ENCODE measurements at places on chromosomes 1 and 21.

DNA sequence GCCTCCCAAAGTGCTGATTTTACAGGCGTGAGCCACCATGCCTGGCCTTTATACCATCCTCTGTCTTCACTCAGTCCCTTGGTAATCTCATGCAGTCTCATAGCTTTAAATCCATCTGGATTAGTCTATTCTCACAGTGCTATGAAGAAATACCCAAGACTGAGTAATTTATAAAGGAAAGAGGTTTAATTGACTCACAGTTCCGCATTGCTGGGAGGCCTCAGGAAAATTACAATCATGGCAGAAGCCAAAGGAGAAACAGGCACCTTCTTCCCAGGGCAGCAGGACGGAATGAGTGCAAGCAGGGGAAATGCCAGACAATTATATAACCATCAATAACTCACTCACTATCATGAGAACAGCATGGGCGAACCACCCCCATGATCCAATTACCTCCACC lies 49.1 kb upstream of the CPLANE2 start:
- DNase-seq = no peak

DNA sequence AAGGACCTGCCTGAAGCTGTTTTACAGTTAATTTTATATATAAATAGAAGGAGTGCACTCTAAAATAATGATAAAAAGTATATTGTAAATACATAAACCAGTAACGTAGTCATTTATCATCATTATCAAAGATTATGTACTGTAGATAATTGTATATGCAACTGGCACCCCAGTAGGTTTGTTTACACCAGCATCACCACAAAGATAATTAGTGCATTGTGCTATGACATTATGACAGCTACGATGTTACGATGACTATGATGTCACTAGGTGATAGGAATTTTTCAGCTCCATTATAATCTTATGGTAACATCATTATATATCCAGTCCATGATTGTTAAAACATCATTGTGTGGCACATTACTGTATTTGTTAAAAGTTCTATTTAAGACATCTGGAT lies 185.2 kb downstream of the LBR start:
- DNase-seq = no peak

DNA sequence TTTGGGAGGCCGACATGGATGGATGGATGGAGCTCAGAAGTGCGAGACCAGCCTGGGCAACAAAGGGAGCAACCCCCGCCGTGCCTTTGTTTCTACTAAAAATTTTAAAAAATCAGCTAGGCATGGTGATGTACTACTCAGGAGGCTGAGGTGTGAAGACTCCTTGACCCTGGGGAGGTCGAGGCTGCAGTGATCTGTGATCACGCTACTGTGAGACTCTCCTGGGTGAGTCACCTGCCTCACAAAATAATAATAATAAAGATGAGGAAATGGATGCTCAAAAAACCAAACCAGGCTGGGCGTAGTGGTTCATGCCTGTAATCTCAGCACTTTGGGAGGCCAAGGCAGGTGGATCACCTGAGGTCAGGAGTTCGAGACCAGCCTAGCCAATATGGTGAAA lies 19.2 kb downstream of the DSTYK start:
- no peak for DNase-seq

DNA sequence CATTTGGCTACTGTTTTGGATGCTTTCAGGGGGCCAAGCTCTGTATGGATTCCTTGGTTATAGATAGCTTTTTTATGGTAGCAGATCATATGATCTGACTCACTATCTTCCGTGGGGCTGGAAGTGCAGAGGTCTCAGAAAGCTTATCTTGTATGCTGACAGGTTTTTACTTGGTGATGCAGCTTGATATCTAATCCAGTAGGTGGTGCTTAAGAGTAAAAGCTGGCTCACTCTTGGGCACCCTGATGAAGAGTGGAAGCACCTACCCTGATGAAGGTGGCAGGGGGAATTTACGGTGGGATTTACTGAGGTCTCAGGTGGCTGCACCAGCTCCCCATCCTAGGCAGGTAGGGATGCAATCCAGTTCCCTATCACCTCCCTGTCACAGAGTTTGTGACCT lies 151.2 kb downstream of the PTBP2 start:
- no peak for DNase-seq

- no peak for DNase-seq
Observed at GRCh38 chr1:44323947-44324346, 31.1 kb downstream of the ERI3 start.

- no peak for DNase-seq
Observed at GRCh38 chr1:3518256-3518655, 63.8 kb downstream of the ARHGEF16 start.

GRCh38 chr1:183773482-183774274 lies 31.2 kb upstream of the RGL1 start:
- DNase-seq = no peak

DNA sequence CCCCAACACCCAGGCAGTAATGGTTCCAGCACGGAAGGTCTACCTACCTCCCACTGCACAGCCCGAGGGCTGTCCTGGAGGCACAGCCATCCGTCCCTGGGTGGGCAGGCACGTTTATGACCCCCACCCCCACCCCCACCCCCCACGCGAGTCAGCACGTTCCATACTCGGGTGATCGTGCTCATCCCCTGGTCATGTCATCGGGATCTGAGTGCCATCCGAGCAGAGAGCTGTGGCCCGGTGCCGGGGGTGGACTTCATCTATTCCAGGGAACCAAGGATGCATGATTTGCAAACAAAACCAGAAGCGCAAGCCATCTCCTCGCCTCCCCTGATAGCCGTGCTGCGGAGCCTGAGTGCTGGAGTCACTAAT lies 1.1 kb downstream of the TSPEAR start:
- DNase-seq = no peak

DNA sequence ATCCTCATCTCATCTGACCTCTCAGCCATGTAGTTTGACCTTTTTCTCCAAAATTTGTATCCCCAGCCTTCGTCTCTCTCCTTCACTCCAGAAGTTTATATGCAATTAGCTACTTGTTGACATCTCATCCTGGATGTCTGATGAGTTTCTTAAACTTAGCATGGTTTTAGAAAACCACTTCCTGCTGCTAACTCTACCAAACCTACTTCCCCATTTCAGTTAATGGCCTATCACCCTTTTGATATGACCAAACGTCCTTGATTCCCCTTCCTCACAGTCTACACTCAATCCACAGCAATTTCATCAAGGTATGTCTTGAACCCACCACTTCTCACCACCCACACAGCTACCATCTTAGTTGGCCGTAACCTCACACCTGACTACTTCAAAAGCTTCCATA lies 121.9 kb downstream of the LRRC40 start:
- no peak for DNase-seq

DNA sequence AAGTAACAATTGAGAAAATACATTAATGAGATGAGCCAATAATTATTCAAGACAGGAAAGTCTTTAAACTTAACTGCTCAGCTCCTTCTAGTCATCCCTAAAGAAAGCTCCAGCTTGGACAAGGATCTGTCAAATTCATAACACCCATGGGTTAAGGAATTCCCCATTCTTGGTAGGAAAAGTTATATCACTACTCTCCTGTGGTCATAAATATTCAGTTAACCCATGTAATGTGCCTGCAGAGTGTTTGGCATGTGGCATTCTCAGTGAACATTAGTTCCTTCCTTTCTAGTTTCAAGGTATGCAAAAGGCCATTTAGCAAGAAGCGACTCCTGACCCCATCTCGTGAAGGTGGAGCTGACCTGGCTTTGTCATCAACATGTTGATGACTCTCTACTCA lies 76.7 kb upstream of the VCAM1 start:
- DNase-seq = no peak

- DNase-seq = no peak
Observed at GRCh38 chr1:11740258-11741192, 4.6 kb downstream of the AGTRAP start.

GRCh38 chr1:3114846-3115245 lies 45.8 kb downstream of the PRDM16 start:
- no peak for DNase-seq

DNA sequence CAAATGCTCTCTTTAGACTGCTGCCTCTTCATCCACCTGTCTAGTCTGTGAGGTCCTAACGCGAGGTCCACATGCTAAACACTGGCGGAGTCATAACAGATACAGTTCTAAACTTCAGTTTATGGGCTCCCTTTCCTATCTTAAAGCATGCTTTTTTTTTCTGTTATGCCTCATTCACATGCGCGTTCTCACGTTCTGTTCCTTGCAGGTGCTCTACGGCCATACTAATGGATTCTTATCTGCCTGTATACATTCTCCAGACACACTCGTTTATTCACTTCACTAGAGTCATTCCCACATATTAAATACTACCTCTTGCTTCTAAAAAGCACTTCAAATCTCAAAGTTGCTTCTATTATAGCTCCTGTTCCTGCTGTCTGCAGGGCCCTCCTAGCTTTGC lies 38.7 kb downstream of the PHC2 start:
- DNase-seq = no peak
